ENCODE measurements at places on chromosomes 12 and 14.

DNA sequence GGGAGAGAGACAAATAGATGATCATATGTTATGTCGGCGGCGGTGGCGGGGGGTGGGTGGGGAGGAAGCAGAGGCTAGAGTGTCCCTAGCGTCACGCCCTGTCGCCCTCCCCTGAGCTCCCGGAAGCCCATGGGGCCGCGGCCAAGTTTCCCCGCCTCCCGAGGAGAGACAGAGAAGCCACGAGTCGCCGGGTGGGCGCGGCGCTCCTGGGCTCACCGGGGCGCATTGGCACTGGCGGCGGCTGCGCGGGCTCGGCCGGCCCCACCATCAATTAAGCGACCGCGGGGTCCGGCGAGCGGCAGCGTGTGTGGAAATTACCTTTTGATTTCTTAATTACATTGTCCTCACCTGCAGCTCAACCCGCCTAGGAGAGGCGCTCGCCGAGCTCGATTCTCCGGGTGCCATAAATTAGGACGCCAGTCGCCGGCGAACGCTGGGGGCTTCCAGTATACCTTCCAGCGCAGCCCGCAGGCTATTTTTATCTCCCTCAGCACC, 119.9 kb upstream of the LHX5 start:
- no peak for DNase-seq

- DNase-seq = no peak
These were observed 8.7 kb upstream of the GALNT6 start for GRCh38 chr12:51399891-51400290.

- peak; percentile 18 for DNase-seq
These were observed 115.9 kb upstream of the TMPO start for GRCh38 chr12:98399532-98399931.

DNA sequence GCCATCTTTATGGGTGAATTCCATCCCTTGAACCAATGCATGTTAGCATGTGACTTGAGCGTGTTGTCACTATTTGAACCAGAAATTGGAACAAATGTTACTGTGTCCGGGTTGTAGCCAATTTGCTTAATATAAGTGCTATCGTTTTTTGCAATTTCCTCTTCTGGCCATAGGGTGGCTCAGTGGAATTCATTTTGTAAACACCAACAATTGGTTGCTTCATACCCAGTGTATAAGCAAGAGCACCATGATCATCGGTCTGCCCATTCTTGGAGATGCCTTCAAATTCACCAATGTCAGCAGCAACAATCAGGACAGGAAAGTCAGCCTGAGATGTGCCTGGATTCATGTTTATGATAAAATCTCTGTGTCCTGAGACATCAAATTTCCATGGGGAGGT, 5.0 kb upstream of the NEDD1 start:
- DNase-seq = peak; percentile 68

GRCh38 chr12:31585271-31585670, 5.7 kb downstream of the DENND5B start:
- DNase-seq = no peak

GRCh38 chr14:74514471-74514941, 20.9 kb downstream of the ISCA2 start:
- DNase-seq = no peak

- peak; percentile 6 for DNase-seq
These were observed 397.7 kb downstream of the MDGA2 start for GRCh38 chr14:47277703-47278102.

DNA sequence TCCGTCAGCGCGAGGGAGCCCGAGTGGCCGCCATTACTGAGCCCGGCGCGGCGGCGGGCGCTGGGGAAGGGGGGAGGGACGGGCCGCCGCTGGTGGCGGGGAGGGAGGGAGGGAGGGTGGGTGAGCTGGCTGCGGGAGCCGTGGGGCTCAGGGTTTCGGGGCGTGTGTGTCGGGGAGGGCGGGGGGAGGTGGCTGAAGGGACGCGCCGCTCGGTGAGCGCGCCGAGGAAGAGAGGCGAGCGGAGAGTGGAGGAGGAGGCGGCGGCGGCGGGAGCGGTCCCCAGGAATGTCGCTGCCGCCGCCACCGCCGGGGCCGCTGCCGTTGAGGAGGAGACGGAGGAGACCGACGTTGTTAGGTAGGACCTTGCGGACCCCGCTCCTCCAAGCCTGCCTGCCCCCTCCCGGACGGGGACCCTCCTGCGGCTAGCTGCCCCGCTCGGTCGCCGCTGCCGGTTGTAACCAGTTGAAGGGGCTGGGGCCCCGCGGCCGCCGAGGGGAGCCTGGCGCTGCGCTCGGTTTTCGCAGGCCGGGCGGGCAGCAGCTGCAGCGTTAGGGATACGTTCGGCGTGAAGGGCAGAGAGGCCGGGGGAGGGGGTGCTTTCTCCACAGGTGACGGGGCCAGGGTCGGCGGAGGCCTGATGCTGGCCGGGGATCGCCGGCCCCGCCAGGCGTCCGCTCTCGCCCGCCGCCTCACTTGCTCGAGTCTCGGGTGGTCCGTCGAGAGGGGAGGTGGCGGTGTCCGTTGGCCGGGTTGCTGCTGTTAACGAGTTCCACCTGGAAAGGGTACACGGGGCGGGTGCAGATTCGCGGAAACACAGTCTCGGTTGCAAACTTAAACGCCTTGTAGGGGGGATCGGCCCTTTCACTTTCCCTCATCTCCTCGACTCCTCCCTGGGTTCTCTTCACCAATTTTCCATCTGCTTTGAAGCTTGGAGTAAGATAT, at the start of gene ARHGAP5:
Gene ARHGAP5 (plus strand): TSS at position 224 of the 942 bp plus-strand sequence. CDS start 13,366 bp downstream, outside the sequence.
- DNase-seq = no peak

- DNase-seq = peak; percentile 43
These were observed 40.9 kb downstream of the NT5DC3 start for GRCh38 chr12:103799857-103800771.

DNA sequence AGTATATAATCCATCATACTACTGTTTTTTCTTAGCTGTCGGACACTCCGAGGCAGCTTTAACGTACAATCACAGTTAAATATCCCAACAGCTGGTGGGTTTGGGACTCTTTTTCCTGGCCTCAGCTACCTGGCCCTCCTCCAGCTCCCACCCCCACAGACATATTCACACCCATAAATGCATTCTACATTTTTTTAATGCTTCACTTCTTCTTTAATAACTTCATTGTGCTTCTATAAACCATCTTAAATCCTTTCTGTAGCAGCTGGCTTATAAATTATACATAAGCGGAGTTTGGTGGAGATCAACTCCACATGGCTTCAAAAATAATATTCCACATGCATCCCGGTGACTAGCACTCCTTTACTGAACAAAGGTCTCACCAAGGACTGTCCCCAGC, 33.3 kb downstream of the TDG start:
- DNase-seq = no peak

- DNase-seq = no peak
These were observed 9.5 kb downstream of the PHETA1 start for GRCh38 chr12:111359231-111359913.

- peak; percentile 50 for DNase-seq
These were observed 1316.3 kb downstream of the TMEM121 start for GRCh38 chr14:106842687-106843086.

DNA sequence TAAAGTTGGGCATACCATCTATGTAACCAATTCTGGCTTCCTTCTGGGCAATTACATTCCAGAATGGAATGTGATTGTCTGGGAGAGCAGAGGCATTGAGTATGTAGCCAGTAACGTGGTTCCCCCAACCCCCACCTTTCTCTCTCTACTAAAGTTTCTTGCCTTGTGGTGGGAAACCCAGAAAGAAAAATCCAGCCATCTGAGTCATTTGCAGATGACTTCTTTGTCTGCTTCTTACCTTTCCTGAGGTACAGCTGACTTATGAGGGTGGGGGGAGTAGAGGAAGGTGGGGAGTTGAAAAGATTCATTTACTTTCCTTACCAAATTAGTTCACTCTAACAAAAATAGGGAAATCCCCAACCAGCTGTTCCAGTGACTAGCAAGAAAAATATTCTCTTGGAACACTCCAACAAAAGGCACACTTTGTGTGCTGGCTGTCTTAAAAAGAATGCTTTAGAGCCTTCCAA, 112.1 kb upstream of the FRMD6 start:
- DNase-seq = no peak

GRCh38 chr12:10867381-10867780, 16.7 kb downstream of the PRH1 start:
- DNase-seq = peak; percentile 46

DNA sequence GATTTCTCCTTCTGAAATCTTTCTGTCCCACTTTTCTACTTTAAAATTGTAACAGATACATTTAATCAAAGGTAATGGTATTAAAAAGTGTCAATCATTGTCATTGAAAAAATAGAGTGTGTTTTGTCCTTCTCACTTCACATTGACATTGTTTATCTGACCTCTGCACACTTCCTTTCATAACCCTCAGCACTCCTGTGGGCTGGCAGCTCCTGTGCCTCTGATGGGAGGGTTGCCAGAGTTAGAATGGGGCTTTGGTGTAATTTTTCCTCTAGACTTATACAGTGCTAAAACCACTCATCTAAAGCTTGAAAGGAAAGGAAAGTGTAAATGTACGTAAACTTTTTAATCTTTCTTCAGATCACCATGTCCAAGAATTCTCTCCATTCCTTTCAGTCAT, 23.7 kb downstream of the KCNA1 start:
- no peak for DNase-seq

DNA sequence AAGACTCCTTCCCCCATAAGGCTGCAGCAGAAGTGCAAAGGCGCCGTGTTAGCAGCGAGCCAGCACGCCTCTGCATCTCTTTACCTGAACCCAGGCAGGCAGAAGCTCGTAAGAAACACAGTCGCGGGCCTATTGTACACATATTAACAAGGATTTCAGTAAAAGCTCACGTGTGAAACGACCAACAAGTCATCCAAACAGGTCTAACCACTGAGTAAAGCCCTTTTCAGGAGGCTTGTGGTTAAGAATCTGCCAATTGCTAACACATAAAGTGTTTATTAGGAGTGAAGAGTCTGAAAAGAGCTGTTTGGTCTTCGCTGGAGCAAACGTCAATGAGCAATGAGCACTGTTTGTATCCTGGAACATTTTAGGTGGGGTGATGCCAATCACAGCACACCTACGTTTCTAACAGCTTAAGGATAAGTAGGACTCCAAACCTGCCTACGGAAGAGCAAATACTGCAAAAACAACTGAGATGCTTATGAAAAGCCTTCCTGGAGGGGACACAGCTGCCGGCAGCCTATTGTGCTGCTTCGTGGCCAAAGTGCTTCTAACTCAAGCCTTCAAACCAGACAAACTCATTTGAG, 43.1 kb downstream of the PRKAB1 start:
- no peak for DNase-seq

- no peak for DNase-seq
These were observed 7.6 kb downstream of the VPS37B start for GRCh38 chr12:122888232-122888752.

GRCh38 chr12:32104572-32105355, 1.9 kb upstream of the BICD1 start:
- DNase-seq = no peak
